ENCODE measurements at places on chromosomes 5 and 9.

DNA sequence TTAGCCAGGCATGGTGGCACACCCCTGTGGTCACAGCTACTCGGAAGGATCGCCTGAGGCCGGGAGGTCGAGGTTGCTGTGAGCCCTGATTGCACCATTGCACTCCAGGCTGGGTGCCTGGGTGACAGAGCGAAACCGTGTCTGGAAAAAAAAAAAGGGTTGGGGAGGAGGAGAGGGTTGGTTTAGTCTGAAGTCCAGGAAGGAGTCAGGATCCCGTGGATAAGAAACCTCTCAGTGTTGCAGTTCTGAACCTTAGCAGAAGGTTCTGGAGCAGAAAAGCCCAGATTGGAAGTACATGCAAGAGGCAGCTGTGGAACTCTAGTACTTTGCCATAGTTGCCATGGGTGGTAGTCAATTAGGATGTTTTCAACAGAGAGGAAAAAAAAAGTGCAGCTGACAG lies 125.2 kb upstream of the CPEB4 start:
- DNase-seq: no peak

GRCh38 chr9:114830546-114830945 lies 24.7 kb upstream of the TNFSF15 start:
- no peak for DNase-seq

DNA sequence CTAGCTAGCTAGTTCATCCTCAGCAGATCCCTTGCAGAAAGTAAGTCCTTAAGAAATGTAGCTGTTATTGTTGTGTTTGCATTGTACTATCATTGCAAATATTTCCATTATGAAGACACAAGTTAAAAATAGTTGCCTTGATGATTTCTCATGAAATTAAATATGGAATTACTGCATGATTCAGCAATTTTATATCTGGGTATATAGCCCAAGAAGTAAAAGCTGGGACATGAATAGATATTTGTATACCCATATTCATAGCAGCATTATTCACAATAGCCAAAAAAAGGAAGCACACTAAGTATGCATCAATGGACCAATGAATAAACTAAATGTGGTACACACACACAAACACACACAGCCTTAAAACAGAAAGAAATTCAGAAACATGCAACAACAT lies 6.8 kb downstream of the IFNB1 start:
- DNase-seq: no peak

DNA sequence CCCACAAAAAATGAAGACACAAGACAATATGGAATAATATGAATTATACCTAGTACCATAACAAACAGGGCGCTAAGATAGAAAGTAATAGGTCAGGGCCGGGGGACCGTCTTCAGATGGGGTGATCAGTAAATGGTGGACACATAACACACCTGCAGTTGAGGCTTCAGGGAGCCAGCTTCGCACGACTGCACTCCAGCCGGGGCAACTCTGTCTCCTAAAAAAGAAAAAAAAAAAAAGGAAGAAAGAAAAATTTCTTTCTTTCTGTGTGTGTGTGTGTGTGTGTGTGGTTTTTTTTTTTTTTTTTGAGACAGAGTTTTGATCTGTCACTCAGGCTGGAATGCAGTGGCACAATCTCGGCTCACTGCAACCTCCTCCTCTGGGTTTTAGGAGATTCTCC lies 75.0 kb upstream of the HSPA9 start:
- DNase-seq: no peak

DNA sequence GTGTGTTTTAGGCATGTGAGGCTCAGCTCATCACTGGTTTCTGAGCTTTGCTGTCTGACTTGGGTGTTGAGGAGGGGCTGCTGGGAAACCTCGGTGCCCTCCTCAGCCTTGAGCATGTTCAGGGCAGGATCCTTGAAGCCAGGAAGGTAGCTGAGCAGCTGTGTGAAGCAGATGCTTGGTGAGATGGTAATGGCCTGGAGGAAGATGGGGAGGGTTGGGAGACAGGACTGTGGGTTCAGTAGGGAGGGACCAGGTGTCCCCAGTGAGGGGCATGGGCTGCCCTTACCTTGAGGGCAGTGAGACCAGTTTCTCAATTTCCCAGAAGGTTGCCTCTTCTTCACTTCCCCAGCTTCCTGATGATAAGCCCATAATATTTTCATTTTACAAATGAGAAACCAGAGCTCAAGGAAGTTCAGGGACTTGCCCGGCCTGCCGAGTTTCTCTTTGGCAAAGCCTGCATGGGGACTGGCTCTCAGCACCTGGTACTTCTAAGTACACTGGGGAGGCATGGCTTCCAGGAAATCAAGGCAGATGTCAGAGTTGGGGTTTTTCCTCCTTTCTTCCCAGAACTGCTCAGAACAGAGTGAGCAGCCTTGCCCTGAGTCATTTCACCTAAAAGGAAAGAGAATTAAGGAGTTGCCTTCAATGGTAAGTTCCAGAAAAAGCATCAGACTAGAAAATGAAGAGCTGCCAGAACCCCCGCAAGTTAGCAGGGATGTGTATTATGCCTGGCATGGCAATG lies 225.7 kb downstream of the MAST4 start:
- DNase-seq: no peak

- no peak for DNase-seq
Observed at GRCh38 chr5:9499498-9499876, 46.4 kb downstream of the SEMA5A start.

- DNase-seq: no peak
Observed at GRCh38 chr9:126720661-126721563, 83.9 kb upstream of the ZBTB43 start.

- DNase-seq: no peak
Observed at GRCh38 chr9:107039542-107039941, 176.6 kb downstream of the ZNF462 start.

GRCh38 chr5:124287813-124288212 lies 458.6 kb downstream of the ZNF608 start:
- no peak for DNase-seq

DNA sequence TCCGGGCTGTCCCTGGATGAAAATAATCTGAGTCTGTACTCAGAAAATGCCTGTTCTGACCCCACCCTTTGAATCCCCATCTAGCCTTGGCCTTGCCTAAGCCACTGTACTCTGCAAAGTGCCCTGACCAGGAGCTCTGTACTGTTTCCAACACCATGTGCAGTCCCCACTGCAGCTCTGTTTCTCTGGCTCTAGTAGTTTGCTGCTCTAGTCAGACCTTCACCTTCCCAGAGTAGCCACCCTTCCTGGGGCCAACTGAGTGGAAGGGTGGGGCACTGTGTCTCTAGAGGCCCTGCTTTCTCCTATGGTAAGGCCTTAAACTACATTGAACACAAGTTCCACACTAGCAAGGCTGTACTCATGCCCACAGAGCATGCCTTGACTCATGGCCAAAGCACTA lies 31.9 kb downstream of the P4HA2 start:
- no peak for DNase-seq

DNA sequence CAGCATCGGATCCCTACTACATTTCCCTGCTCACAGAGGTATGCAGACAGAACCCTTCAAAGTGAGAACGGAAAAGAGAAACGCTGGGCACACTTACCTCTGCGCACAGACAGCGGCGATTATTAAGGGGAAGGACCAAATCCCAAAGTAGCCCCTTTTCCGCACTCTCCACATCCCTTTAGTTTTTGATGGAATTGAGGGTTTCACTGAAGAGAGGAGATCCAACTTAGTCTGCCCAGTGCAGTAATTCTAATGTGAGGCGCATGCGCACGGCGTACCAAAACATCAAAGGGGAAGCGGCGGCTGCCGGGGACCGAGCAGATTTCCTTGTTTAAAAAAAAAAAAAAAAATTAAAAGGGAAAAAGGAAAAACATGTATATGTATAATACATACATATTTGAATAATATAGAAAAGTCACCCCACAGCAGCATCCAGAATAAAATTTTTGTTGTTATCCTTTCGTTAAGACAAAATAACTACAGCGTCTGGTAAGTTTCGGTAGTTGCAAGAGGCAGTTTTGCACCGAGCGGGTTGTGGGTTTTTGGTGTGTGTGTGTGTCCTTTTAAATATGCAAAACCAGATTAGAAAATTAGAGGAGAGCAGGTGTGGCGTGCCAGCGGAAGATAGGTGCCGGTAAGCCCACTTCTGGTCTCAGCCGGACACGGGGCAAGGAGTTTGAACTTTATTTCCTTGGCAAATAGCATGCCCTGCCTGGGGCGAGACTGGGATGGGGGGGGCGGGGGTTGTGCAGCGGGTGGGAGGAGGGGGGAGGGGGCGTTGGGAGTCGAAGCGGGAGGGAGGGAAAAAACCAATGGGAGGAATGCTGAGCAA lies at the start of gene GABRB2:
Gene GABRB2, minus strand, starts transcription at position 256 of the 832 bp plus-strand sequence. Its CDS starts 82 bp downstream, at position 174.
- DNase-seq: no peak

- no peak for DNase-seq
Observed at GRCh38 chr5:173627860-173628392, 11.5 kb upstream of the BOD1 start.

- DNase-seq: no peak
Observed at GRCh38 chr5:74468421-74468820, 172.1 kb downstream of the ENC1 start.

GRCh38 chr9:34566322-34566721 lies 23.2 kb downstream of the CNTFR start:
- no peak for DNase-seq

DNA sequence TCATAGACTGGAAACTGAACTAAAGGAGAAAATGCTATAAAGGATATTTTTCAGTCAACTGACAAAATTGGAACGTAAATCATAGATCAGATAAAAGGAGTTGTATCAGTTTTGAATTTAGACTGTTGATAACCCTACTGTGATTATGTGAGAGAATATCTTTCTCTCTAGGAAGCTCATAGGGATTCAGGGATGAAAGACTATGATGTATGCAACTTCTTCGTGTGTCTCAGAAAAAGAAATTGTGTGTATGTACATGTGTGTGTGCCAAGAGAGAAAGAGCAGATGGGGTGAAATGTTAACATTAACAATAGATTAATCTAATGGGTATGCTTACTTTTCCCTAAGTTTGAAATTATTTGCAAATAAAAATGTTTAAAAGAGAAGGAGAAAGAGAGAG lies 30.7 kb upstream of the C5orf58 start:
- DNase-seq: no peak

DNA sequence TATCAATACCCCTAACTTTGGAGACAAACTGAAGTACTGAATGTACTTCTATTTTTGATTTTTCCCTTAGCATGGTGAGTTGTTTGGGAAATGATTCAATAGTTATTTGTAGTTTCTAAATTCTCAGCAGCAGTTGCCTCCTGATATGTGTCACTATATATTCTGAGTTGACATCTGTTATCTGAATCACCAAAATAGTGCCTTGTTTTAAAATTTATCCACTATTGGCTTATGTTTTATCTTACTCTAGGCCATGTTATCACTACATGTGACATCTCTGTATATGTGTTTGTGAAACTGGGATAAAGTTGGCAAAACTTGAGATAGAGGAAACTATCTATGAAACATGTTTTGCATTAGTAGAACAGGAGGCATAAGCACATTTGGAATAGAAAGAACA lies 317.6 kb downstream of the TLE4 start:
- DNase-seq: no peak

GRCh38 chr5:99045871-99046270 lies 117.1 kb upstream of the CHD1 start:
- no peak for DNase-seq

DNA sequence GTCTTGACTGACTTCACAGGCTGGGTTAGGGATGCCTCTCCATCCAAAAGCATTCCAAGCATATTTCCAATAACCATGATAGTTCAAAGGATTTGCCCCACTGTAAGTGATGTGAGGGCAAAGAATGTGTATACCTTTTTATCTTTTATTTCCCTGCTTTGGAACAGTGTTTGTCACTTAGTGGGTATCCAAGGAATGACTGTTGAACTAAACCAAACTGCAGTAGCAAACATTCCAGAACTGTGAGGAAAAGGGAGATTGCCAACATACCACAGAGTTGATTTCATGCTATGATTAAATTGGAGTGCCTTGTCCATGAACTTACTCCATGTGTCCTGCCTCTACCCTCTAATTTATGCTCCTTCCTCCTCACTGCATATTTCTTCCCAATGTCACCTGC lies 400.0 kb downstream of the KIAA0825 start:
- DNase-seq: no peak

All from activated gamma-delta T cell (primary cell).